Articular chondrocyte of knee joint (primary cell): ENCODE measurements at places on chromosomes 4 and X. TPM values are rescaled to one million over a fixed set of nuclear protein-coding genes. Genes with fewer than 3 reads are reported as not detected.

The SLC10A3 gene
- 32.5 and 33.3 TPM in 2 replicates for total RNA-seq

The ITIH6 gene
- total RNA-seq: under 0.01 TPM in 2 replicates

The MAGEC2 gene
- not detected in 2 replicates for total RNA-seq

The ADAM29 gene
- total RNA-seq: not detected in 2 replicates

The ANOS1 gene
- total RNA-seq: 22.7 and 31.0 TPM in 2 replicates

The CDK16 gene
- 81.5 and 95.8 TPM in 2 replicates for total RNA-seq

The USP51 gene
- total RNA-seq: 3.5 and 3.7 TPM in 2 replicates

The PAGE4 gene
- not detected in 2 replicates for total RNA-seq

The JADE3 gene
- total RNA-seq: 2.9 and 4.3 TPM in 2 replicates

The AP1S2 gene
- 39.1 and 67.9 TPM in 2 replicates for total RNA-seq

The ZDHHC15 gene
- 2.4 and 2.5 TPM in 2 replicates for total RNA-seq

The DMRTC1 gene
- not detected in 2 replicates for total RNA-seq

The OPN1LW gene
- not detected in 2 replicates for total RNA-seq

The CT45A5 gene
- not detected in 2 replicates for total RNA-seq

The SEL1L3 gene
- 9.0 and 11.5 TPM in 2 replicates for total RNA-seq

The CFP gene
- 0.11 and 0.13 TPM in 2 replicates for total RNA-seq

The COL4A6 gene
- not detected in 2 replicates for total RNA-seq

The GSX2 gene
- total RNA-seq: 0.43 TPM in 1 of 2 replicates, not detected in the other

The FAT1 gene
- 334 and 410 TPM in 2 replicates for total RNA-seq

The CYTL1 gene
- 8.6 and 119 TPM in 2 replicates for total RNA-seq

The AMBN gene
- total RNA-seq: not detected in 2 replicates

The CT45A3 gene
- not detected in 2 replicates for total RNA-seq

The SULT1E1 gene
- 0.22 TPM in 1 of 2 replicates, not detected in the other for total RNA-seq

The PSAPL1 gene
- total RNA-seq: not detected in 2 replicates

The PF4V1 gene
- total RNA-seq: 0.54 TPM in 1 of 2 replicates, not detected in the other

The PLRG1 gene
- 77.5 and 90.2 TPM in 2 replicates for total RNA-seq

The AFM gene
- not detected in 2 replicates for total RNA-seq

The GPC4 gene
- 0.13 and 0.76 TPM in 2 replicates for total RNA-seq

The SAGE1 gene
- not detected in 2 replicates for total RNA-seq

The AKAP4 gene
- not detected in 2 replicates for total RNA-seq

The TRAPPC2 gene
- total RNA-seq: 15.2 and 25.7 TPM in 2 replicates

The TAF7L gene
- 0.22 and 0.26 TPM in 2 replicates for total RNA-seq

The FAM9B gene
- not detected in 2 replicates for total RNA-seq

The BCOR gene
- 20.1 and 21.0 TPM in 2 replicates for total RNA-seq

The PCDH10 gene
- total RNA-seq: 0.39 and 1.3 TPM in 2 replicates

The MAGEB17 gene
- total RNA-seq: not detected in 2 replicates

The NLGN3 gene
- 0.22 and 0.26 TPM in 2 replicates for total RNA-seq

The SLC6A14 gene
- not detected in 2 replicates for total RNA-seq

The AGTR2 gene
- total RNA-seq: not detected in 2 replicates

The ANKRD50 gene
- total RNA-seq: 25.3 and 30.7 TPM in 2 replicates

The BEND2 gene
- not detected in 2 replicates for total RNA-seq

The ASB5 gene
- total RNA-seq: 0.26 and 0.97 TPM in 2 replicates

The CLDN2 gene
- not detected in 2 replicates for total RNA-seq

The NPY1R gene
- total RNA-seq: 0.13 TPM in 1 of 2 replicates, not detected in the other

The CFAP47 gene
- under 0.01 TPM in 1 of 2 replicates, not detected in the other for total RNA-seq

The NONO gene
- total RNA-seq: 285 and 322 TPM in 2 replicates

The PPBP gene
- not detected in 2 replicates for total RNA-seq
